RCC 7860 (cell line): ENCODE measurements at places on chromosomes 6 and 20.

DNA sequence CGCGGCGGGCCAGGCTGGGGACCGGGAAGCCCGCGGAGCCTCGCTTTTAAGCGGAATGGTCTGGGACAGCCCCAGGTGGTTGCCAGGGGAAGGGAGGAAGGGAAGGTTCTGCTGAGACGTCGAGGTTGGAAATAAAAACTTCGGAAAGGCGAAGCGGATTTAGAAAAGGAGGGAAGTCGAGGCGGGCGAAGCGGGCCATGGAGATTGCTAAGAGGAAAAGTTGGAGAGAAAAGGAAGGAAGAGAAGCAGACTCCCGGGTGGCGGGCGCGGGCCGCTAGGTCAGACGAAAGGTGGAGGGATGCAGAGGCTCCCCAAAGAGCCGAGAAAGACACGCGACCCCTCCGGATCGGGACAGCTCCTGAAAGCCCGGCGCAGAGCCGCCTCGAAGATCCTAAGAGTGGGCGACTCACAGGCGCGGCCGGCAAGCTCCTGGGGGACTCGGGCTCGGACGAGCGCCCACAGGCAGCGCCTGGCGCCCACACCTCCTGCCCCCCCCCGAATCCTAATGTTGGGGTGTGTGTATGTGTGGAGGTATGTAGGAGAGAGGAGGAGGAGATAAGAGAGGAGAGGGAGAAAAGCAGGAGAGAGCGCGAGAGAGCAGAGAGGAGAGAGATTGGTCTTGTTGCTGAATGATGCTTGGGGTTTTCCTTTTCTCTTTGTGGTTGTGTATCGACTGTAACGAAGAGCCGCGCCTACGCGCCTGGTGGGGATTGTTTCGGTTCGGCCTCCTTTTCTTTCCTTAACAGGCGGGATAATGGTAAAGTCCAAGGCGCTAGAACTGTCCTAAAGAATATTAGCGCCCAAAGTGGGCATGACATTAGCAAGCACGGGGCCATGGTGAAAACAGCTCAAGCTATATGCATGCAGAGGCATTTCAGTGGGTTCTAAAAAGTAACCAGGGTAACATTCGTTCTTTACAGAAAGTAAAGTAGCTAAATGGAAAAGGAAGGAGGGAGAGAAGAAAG lies 1.5 kb downstream of the TFAP2B start:
- DNase-seq = no peak

DNA sequence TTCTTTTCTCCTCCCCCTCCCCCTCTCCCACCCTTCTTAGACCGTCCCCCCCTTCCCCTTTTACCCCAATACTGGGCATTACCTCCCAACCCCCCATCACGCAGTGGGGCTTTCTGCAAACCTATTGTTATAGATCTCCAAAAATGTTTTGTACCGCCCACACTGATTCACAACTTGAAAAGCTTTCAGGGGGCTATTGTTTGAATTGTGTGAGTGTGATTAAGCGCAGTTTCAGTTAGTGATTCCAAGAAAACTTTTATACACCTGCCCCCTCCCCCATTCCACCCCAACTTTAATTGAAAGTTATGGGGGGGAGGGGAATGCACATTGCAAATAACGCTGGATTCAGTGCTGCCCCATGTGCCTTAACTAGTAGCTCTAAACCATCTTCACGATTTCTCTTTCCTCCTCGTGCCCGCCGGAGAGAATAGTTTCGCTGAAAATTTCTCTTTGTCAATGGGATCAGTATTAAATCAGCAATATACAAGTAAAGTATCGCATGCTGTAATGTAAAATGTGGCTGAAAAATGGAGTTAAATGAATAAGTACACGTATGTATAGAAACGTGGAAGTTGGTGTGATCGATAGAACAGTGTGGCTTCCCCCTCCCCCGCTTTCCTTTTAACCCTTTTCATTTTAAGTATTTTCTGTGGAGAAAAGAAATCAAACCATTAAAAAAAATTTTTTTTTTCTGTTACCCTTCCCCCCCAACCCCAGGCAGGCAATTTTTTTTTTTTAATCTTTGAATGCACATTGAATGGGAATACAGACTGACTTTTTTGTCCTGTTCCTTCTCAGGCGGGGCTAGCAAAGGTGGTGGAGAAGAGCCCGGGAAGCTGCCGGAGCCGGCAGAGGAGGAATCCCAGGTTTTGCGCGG lies 632 bp downstream of the LIN28B start:
- no peak for DNase-seq

- no peak for DNase-seq
These were observed 148.2 kb upstream of the AKAP12 start for GRCh38 chr6:151091571-151091970.

DNA sequence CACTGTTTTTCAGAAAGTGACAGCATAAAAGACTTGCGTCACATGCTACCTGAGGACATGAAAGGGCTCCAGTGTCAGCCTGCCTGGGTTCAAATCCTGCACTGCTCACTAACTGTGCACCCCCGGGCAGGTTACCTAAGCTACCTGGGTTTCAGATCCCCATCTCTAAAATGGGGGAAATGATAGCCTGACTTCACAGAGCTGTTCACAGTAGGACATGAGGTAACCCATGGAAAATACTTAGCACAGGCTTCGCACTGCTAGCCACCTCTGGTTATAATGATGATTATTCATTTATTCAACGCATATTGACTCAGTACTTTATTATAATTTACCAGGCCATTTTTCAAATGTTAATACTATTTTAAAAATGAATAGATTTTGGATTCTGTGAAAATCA lies 23.0 kb downstream of the TBC1D7 start:
- DNase-seq = no peak

GRCh38 chr6:25788305-25788922 lies 33.9 kb downstream of the SLC17A4 start:
- DNase-seq = peak; percentile 8

- DNase-seq = no peak
These were observed 29.8 kb upstream of the MCHR2 start for GRCh38 chr6:100023798-100024197.

DNA sequence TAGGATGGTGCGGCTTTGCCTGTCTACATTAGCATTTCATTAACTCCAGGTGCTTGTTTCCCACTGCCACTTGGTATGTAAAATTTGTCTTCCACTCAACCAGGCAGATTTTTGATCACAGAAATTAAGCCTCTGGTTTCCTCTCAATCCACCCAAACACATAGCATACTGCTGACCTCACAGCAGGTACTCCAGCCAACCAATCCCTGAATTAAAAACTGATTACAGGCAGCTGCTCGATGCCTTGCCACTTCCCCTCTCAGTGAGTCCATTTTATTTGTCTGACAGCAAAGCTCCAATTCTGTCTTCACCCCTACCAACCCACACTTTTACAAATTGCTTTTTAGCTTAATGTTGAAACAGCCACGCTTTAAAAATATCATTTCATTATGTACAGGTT lies 95.2 kb downstream of the PLCB1 start:
- no peak for DNase-seq

GRCh38 chr6:145954985-145955384 lies 9.2 kb downstream of the SHPRH start:
- no peak for DNase-seq

GRCh38 chr6:92779746-92780145 lies 639.6 kb downstream of the EPHA7 start:
- DNase-seq = no peak

DNA sequence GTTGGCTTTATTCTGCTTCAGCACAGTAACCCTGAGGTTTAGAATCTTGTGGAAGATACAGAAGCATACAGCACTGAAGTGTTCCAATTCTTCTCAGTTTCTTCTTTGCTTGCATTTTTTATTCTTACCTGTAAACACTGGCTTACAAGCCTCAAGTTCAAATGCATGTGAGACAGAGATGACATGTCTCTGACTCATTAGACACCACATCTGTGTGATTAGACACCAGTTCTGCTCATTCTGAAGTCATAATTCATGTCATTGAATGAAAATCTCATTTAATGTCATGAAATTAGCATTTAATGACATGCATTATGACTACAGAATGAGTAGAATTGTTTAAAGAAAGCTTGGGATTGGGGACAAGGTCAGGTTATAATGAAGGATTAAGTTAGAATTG lies 5.8 kb downstream of the GZF1 start:
- no peak for DNase-seq

DNA sequence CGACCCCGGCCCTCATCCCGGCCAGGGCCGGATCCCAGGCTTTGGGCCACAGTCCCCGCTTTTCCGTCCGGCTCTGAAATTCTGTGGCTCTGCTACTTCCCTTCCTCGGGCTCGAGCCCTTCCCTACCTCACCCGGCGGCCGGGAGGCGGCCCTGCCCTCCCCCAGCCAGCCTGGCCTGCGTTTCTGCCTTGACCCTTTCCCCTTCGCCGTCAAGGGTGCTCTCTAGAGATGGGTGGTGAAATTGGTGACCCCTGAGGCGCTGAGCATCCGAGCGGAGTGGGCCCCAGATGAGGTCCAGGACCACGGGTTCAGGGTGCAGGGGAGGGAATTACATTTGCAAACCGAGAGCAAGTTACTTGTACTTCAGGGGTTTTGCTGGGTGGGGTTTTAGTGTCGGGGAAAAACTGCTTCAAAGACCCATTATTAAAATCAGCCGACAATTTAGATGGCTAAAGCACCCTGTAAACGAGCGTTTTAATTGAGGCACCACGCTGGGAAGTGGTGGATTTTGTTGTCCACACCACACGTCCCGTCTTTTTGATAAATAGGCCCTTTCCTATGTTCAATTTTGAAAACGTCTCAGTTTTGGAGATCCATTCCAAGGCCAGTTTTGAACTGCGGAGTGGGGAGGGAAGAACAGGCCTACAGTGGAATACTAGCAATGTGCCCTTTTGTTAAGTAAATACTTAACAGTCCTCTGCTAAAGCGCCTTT lies 9.9 kb downstream of the TFAP2A start:
- no peak for DNase-seq

DNA sequence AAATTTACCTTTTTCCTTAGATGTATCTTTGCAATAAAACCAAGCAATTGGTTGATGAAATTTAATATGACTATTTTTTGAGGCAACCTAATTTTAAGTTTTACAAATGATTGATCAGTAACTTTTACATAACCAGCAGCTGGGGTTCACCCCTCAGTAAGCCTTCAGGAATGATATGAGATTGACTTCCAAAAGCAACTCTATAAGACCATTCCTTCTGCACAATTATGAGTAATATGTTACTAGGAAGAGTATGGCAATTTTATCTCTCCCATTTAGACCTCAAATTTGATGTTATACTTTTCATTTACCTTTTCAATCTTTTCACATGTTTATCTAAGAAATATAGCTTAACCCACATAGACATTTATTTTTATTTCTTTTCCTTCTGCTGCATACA lies 1546.3 kb downstream of the HACE1 start:
- no peak for DNase-seq

DNA sequence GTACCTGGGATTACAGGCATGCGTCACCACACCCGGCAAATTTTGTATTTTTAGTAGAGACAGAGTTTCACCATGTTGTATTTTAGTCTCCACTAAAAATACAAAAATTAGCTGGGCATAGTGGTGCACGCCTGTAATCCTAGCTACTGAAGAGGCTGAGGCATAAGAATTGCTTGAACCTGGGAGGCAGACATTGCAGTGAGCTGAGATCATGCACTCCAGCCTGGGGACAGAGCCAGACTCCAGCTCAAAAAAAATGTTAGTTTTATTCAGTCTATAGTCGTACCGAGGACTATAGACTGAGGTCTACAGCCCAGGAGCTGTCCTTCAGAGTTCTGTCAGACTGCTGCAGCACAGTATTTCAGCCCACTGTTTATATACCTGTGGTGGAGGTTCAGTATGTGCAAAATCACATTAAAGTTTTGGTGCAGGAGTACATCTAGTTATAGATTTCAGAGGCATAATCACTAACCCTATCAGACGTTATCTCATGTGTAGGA lies 3.6 kb upstream of the CASP8AP2 start:
- no peak for DNase-seq

- no peak for DNase-seq
These were observed 131.9 kb upstream of the BTN3A2 start for GRCh38 chr6:26232940-26233648.

- DNase-seq = no peak
These were observed 19.2 kb upstream of the SLC22A1 start for GRCh38 chr6:160102399-160102798.

GRCh38 chr6:140012150-140012549 lies 637.7 kb upstream of the CITED2 start:
- DNase-seq = no peak

DNA sequence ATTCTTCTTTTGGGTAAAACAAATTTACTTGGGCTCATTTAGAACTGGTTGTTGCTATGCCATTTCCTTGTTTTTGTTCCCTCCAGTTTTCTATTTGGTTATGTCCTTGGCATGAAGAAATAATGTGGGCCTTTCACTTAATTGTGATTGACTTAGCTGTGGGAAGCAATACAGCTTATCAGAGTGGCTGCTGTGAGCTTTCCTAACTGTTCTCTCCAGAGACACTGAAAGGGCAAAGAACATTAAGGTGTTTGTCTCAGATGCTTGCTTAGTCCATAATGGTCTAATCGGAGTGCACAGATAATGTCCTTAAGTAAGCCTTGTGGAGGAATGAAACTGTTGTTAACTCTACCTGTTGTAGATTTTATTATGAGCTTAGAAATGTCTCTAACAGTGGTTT lies 56.6 kb downstream of the SH3BGRL2 start:
- DNase-seq = no peak

DNA sequence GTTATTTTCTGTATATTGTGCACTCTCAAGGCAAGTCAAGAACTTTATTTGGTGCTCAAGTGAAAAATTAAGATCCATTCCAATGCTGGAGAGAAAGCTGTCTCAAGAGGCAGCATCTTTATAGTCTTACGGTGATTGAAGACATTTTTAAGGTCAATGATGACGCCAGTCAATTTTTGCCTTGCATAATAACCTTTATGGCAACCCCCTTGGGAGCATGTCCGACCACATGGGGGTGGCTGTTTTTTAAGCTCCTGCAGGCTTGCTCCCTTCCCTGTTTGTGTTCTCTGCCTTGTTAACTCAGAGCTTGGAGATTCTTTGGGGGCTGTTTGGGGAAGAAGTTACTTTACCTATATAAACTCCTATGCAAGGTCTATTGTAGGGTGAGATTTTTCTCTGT lies 109.6 kb upstream of the FERMT1 start:
- DNase-seq = no peak

GRCh38 chr20:41034239-41034638 lies 5.6 kb downstream of the TOP1 start:
- no peak for DNase-seq

- DNase-seq = no peak
These were observed 213.5 kb upstream of the FAM83B start for GRCh38 chr6:54632984-54633565.

GRCh38 chr20:57465486-57465885 lies 59.5 kb downstream of the CTCFL start:
- DNase-seq = no peak

- DNase-seq = no peak
These were observed 8.5 kb upstream of the TRIM40 start for GRCh38 chr6:30127238-30128093.
